ENCODE measurements at places on chromosomes 12 and 14. TPM values are rescaled to one million over a fixed set of nuclear protein-coding genes. Genes with fewer than 3 reads are reported as not detected.

GRCh38 chr12:16600525-16600924, 5.4 kb downstream of the LMO3 start:
- no peak for DNase-seq

DNA sequence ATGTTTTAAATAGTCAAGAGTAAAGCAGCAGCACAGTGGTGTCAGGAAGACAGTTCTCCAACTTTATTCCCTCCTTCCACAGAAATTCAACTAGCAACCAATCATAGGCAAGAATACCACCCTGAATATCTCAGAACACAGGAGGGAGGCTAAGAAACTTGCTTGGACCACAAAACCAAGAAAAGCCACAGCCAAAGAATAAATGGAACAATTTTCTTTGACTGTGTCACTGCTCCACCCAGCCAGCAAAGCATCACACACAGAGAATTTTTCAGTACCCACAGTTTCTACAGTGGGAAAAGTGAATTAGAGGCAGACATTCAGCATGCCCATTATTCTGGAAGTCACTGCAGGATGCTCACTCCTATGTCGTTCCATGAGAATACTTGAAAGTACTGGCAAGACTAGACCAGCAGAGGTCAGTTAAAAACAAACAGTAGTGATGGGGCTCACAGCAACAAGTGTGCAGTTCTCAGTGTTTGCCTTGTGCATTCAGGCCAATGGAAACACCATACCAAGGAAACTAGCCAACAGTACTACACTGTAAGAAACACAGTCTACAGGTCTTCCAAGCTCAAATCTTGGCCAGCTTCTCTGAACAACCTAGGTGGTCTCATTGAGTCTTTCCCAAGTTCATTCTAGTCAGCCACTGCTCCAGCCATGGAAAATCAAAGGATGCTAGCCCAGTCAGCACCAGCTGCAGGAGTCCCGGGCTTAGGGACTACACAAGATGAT, 56.8 kb upstream of the FOXG1 start:
- no peak for DNase-seq

DNA sequence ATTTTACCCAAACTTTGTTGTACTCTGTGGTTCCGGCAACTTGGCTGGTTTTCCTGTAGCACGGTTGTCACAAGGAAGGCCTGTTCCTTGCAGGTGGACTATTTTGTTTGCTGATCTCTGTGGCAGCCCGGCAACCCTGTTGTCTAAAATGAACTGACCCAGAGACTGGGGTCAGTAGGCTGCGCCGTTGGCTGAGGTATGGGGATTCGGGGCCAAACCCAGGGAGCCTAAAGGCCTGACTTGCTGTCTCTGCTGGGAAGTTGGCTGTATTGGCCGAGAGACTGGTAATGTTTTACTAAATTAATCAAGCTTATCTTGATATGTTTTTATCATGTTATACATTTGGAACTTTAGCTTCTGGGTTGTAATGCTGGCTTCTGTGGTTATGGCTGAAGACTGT, 13.8 kb downstream of the SMIM41 start:
- no peak for DNase-seq

- DNase-seq = no peak
These were observed 67.5 kb downstream of the NIN start for GRCh38 chr14:50763382-50764007.

- DNase-seq = no peak
These were observed 59.1 kb downstream of the TMEM132D start for GRCh38 chr12:129844662-129845220.

GRCh38 chr12:49547090-49547690, 8.4 kb downstream of the KCNH3 start:
- DNase-seq = peak; percentile 53

- DNase-seq = no peak
These were observed 105.9 kb downstream of the PLXNC1 start for GRCh38 chr12:94254270-94254669.

GRCh38 chr12:66620026-66620425, 58.9 kb downstream of the GRIP1 start:
- DNase-seq = no peak

DNA sequence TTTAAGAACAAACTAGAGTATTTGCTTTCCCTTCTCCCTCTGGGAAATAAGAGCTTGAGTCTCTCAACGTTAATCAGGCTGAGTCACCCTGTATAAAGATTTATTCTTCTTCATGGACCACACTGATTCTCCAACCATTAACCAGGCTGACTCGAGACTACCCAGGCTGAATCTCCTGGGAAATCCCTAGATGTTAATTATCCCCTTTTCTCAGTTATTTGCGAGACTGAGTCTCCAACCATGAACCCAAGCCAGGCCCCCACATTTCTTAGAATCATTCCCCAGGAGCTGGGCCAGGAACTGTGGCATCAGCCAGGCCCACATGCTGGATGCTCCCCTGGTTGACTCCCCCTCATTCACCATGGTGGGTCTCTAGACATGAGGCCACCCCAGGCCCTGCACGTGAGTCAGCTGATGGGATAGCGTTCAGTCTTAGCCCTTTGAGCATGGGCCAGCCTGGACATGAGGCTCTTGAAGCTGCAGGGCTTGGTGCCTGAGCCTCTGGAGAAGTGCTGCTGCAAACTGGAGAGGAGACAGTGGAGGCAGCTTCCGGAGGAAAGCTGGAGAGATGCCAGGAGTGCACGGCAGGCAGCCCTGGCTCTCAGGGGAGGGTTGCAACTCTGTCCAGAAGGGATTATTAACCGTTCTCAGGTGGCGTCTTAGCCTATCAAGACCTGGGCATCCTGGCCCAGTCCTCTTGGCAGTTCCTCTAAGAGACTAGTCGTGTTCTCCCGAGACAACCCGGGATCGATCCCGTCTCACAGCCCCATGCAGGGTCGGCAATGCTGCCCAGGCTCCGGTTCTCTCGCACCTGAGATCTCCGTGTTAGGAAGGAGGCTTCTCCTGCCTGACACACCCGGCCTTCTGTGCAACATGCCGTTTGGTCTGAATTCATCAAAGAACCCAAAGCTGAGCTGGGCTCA, 296.6 kb downstream of the ADGRD1 start:
- no peak for DNase-seq

DNA sequence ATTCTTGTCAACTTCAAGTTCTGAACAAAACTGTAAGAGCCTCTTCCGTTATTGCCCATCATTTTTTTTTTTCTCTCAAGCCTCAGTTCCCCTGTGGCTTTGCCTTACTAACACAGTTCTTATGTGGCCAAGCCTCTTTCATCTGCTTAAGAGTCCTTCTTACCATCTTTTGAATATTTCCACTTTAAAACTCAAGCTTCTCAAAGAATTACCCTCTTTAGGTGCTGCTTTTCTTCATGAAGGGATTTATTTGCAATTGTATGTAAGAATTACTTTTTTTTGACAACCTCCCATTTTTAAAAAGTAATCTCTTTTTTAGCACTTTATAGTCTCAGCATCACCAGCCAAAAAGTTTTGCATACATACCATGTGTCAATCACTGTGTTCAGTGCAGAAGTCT, 240.2 kb upstream of the RMST start:
- DNase-seq = no peak

DNA sequence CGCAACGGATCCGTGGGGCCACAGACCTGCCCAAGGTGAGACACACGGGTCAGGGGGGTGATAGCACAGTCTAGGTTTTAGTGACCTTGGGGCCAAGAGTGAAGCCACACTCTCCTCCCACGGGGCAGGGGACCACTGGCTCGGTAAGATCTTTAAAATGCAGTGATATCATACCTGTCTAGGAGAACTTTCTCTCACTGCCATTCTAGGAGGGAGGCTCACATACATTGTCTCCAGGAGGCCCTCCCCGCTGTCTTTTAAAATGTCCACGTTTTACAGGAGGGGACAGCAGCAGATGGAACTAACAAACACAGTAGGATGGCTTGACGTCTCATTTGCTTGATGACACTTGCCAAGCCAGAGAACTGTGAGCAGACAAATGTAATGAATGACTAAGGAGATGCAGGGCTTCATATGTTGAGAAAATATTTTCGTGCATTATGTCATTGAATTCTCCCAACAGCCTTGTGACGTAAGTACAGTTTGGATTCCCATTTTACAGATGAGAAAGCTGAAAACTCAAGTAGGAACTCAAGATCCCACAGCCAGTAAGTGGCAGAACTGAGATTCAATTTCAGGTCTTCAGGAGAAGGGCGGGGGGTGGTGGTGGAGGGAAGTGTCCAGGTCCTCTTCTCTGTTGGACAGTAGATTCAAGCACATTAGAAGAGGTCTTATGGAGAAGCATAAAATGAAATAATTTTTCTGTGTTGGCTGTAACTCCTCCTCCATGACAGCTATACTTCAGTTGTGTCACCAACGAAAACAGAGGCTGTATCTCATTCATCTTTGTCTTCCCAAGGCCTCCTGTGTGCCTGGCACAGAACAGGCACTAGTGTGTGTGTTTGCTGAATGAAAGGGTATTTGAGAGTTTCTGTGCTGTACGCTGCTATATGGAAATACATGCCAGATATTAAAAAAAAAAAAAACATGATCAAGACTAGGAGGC, 2.1 kb downstream of the VASH1 start:
- no peak for DNase-seq

GRCh38 chr12:88172844-88173407, 30.8 kb downstream of the TMTC3 start:
- no peak for DNase-seq

- no peak for DNase-seq
These were observed 3.0 kb downstream of the ATP6V0A2 start for GRCh38 chr12:123715195-123715594.

DNA sequence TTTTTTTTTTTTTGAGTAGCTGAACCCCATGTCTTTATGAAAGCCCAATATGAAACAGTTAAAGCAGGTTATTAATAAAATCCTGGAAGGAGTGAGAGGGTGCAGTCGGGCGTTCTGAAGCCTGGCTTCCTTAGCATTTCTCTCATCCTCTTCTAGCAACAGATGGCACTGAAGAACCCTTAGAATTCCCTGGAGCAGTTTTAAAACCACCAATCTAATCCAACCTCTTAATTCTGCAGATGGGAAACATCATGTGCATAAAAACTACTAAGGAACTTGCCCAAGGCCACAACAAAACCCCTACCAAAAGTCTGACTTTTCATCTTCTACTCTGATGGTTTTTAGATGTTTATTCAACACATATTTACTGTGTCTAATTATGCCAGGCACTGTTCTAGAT, 25.2 kb downstream of the PRDM4 start:
- no peak for DNase-seq

DNA sequence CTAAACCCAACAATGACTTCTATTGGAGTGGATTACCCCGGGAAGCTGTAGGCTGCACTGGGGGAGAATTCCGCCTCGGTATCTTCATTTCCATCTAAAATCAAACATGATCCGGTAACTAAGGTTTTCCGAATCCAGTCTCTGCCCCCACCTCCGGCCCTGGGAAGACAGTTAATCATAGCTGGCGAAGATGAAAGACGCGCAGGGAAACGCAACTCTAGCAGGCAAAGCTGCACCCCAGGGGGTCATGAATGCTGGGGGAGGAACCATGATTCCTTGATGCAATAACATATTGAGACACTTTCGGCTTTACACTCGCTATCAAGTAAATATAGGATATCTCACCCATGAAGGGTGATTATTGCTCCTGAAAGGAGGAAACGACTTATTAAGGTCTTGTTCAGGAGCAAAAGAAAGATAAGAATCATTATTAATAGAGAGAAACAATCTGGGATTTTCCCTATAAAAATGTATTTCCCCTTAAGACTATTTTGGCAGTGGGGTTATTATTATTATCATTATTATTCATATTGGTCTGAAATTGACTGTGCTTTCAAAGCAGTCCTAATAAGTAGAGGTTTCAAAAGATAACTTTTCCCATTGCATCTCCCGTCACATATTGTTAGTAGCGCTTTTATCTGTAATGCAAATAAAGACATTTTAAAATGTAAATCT, 614.9 kb downstream of the VRK1 start:
- no peak for DNase-seq

DNA sequence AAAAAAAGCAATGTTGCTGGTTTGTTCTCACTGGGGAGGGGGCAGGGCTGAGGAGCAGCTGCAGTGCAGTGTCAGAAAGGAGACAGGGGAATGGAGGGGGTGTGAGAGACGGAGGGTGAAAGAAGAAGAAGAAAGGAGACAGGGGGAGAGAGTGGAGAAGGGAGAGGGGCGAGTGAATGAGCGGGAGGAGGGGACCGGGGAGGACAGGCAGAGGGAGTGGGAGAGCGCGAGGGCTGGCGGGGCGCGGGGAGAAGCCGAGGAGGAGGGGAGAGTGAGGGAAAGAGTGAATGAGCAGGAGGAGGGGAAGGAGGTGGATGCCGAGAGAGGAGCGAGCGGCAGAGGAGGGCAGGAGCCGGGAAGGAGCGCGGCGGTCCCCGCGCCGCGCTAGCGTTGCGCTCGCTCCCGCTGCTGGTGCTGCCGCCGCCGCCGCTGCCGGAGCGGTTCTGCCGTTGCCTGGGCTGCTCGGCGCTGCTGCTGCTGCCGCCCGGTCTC, at the start of gene NOVA1:
NOVA1 (minus strand) TSS at position 445 of the 492 bp plus-strand sequence. CDS start 597 bp downstream, outside the sequence.
- DNase-seq = no peak

DNA sequence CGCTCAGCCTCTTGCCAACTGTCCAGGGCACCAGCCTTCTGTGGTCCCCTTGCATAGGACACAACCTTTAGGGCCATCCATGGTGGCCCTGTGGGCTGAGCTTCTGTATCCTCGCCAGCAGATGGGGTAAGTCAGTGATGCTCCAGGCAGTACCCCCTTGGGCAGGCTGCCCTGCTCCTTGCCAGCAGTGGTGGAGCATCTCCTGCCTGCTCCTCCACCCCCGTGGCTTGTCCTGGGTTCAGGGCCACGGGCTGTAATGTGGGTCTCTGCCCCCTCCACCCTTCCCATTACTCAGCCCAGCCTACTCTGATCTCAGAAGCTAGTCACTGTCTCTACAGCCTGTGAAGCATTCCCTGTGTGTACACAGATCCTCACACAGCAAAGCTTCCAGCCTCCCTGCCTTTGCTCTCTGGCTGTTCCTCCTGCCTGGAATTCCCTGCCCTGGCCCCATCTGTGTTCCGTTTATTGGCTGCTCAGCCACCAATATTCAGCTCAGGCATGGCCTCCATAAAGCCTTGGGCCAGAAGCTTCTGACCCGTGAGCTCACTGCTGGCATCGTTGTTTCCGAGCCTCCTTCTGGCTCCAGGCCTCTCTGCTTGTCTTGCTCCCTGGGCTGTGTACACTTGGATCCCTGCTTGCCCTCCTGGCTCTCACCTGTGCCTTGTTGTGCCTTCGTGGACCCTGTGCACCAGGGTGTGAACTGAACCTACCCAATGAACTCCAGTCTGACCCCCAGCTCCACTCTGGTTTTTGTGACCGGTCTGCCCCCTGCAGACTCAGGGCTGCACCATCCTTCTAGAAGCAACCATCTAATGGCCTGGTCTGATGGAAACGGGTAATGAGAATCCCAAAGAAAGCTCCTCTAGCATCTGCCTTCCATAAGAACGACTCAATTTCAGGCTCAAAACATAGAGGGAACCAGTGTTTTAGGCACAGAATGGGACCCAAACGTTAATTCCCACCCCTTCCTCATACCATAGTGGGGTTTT, 177.0 kb upstream of the PRMT8 start:
- no peak for DNase-seq

GRCh38 chr14:89233184-89233583, 183.8 kb downstream of the FOXN3 start:
- no peak for DNase-seq

- no peak for DNase-seq
These were observed 70.2 kb downstream of the BTG1 start for GRCh38 chr12:92075425-92075914.

The ANO4 gene
- total RNA-seq = 0.83 TPM

The RASAL1 gene
- not detected for total RNA-seq

The COX8C gene
- not detected for total RNA-seq

The STXBP6 gene
- 8.9 TPM for total RNA-seq

The UNC79 gene
- total RNA-seq = 0.05 TPM

The NRIP2 gene
- 3.7 TPM for total RNA-seq

The ERBB3 gene
- total RNA-seq = 1.4 TPM

All from posterior vena cava (tissue), 2 donors.